Cortex of kidney (tissue), 1 donor: ENCODE measurements at places on chromosomes 16 and 17.

- no peak for DNase-seq
These were observed 154.4 kb downstream of the ABCC12 start for GRCh38 chr16:48001324-48001895.

DNA sequence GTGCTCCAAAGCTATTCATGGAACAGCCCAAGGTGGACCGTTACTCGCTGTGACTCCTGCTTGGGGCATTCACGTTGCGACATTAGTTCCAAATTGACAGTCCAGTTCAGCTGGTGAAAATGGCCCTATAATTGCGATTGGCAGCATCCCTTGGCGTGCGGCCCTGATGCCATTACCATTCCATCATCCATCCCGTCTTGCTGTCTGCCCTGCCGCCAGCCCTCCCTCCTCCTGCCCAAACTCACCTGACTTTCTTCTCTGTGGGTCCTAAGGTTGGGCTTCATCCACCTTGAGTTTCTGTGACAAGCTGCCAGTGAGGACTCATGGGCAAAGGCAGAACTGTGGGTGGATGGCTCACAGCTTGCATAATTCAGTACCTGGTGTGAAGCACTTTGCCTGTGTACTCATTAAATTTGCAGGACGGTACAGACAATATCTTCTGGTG, 104.6 kb downstream of the RPTOR start:
- DNase-seq = no peak

DNA sequence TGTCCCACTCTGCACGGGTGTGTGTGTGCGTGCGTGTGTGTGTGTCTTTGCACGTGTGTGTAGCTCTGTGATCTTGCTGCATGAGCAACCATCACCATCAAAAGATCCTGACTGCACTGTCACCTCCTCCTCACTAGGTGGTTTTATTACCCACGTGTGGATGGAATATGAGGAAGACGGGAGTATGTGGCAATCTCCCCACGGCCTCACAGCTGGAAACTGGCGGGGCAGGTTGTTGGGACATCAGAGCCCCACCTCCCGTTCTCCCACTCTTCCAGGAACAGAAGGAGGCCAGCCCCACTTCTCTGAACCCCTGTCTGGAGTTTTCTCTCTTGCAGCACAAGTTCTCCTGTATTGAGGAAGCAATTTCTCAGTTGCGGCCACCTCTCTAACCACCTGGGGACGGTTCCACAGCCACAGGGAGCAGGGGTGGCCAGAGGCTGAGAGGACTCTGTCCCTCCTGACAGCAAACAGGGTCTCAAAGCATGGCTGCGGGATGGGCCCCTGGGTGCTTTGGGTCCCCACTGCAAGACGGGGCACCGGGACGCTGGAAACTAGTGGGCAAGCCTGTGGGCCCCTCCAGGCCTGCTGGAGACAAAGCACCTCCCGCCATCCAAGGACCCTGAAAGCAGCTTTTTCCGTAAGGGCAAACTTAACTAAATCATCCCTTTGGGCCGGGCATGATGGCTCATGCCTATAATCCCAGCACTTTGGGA, 27.9 kb upstream of the ATP2C2 start:
- no peak for DNase-seq

GRCh38 chr16:75198135-75198600, 8.8 kb downstream of the CTRB2 start:
- no peak for DNase-seq

DNA sequence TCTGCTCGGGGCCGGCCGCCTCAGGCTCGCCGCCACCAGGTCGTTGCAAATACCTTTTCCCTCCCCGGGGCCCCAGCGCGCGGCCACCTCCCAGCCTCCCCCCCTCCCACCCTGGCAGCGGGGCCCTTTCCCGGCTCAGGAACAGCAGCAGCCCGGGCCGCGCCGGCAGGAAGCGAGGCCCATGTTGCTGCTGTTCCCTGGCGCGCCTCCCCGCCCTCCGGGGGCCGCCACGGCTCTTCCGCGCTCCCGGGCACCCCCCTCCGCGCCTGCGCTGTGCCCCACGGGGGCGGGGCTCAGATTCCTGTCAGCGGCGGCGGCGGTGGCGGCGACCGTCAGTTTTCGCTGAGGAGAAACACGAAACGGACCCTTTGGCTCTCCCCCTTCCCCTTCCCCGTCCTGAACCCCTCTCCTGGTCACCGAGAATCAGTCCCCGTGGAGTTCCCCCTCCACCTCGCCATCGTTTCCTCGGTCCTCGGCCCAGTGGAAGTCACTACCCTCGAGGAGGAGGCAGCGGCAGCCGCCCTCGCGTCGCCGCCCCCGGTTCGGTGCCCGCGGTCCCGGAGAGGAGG, at the start of gene NFAT5:
TSS of gene NFAT5 (plus strand) at position 296 of the 569 bp plus-strand sequence. CDS start 336 bp downstream, outside the sequence.
- DNase-seq = peak; percentile 68

DNA sequence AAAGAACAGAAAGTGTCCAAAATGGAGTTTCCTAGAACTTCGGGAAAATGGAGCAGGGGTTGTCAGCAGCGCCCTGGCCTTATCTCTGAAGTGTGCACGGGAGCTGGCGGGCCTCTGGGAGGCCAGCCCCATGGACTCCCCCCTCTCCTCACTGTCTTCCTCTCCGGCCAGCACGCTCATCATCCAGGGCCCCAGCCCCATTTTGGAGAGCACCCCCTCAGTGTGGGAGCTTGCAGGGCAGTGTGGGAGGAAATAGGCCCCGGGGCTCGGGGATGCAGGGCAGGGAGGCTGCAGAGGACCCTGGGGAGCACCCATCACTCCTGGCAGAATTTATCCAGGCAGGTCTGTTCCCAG, 4.9 kb upstream of the PABPN1L start:
- DNase-seq = no peak

DNA sequence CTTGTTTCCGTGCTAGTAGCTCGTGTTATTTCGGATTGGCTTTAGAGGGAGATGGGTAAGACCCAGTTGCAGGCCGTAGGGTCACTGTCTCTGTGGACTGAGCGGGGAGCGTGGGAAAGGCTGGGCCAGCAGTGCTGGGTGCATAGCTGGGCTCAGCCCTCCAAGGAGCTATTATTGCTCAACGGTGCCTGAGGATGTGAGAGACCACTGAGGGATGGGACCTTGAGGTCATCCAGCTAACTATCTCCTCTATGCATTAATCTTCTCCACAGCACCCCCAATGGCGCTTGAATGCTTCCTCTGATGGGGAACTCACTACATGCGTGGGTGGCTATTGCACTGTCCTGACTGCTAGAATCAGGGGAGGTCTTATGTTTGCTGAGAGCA, 126.1 kb upstream of the FOXF1 start:
- DNase-seq = no peak

- DNase-seq = no peak
These were observed 167.1 kb downstream of the KCNJ2 start for GRCh38 chr17:70336411-70336810.

GRCh38 chr17:82021107-82021899, 1.4 kb downstream of the CENPX start:
- no peak for DNase-seq
